ENCODE measurements at places on chromosomes 4 and X. TPM values are rescaled to one million over a fixed set of nuclear protein-coding genes. Genes with fewer than 3 reads are reported as not detected.

The SHOX gene
- total RNA-seq = not detected

GRCh38 chr4:174427571-174428140 is 94.6 kb downstream of the HPGD start:
- DNase-seq = no peak

GRCh38 chr4:106096454-106096853 is 201.2 kb downstream of the NPNT start:
- DNase-seq = no peak

DNA sequence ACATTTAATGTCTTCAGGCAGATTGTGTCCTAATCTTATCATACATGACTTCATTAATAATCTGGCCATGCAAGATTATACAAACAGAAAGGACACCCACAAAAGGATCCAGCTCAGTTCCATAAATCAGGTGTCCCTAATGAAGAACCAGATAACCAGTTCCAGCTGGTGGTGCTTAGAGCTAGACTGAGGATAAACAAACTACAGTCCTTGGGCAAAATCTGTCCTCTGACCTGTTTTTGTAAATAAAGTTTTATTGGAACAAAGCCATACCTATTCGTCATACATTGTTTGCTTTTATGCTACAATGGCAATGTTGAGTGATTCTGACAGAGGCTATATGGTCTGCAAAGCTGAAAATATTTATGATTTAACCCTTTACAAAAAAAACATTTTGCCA is 199.5 kb downstream of the MID1IP1 start:
- DNase-seq = peak; percentile 66

GRCh38 chr4:24655326-24655725 is 71.0 kb upstream of the DHX15 start:
- DNase-seq = no peak

- peak; percentile 97 for DNase-seq
These were observed 31.0 kb upstream of the PDE5A start for GRCh38 chr4:119659576-119659975.

The FAT4 gene
- total RNA-seq = 44.9 TPM

The EMCN gene
- total RNA-seq = not detected

The PPP2R2C gene
- not detected for total RNA-seq

DNA sequence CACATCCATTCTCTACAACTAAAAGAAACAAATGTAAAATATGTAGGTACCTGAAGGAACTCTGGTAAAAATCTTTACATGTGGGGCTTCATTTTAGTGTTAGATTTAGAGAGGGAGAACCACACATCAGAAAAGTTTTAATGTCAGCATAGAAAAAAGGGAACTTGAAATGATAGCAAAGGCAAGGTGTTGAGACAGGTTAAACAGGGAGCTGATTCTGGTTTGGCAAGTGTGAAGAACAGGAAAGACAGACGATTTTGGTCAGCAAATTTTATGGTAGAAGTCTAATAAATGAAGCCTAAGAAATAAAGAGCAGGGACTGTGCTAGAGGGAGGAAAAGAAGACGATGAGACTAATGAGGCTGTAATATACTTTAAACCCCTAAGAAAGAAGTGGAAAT is 67.6 kb upstream of the COX18 start:
- no peak for DNase-seq

GRCh38 chr4:112509243-112510141 is 6.5 kb downstream of the NEUROG2 start:
- no peak for DNase-seq

The TLL1 gene
- 19.0 TPM for total RNA-seq

DNA sequence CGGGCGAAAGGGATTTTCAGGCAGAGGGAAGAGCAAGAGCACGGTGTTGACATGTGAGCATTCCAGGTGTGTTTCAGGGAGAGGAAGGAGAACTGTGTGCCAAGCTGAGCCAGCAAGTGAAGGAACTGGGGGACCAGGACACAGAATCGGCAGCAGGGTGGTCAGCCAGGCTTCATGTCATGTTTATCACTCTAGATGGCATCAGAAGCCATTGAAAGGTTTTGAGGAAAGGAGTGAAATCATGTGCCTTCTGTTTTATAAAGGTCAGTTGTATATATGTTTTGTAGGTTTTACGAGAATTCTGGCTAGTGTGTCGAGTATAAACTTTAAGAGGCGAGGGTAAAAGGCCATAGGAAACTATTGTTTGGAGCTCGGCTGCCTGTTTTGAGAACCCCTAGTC is 682.3 kb downstream of the TRIML1 start:
- peak; percentile 35 for DNase-seq

DNA sequence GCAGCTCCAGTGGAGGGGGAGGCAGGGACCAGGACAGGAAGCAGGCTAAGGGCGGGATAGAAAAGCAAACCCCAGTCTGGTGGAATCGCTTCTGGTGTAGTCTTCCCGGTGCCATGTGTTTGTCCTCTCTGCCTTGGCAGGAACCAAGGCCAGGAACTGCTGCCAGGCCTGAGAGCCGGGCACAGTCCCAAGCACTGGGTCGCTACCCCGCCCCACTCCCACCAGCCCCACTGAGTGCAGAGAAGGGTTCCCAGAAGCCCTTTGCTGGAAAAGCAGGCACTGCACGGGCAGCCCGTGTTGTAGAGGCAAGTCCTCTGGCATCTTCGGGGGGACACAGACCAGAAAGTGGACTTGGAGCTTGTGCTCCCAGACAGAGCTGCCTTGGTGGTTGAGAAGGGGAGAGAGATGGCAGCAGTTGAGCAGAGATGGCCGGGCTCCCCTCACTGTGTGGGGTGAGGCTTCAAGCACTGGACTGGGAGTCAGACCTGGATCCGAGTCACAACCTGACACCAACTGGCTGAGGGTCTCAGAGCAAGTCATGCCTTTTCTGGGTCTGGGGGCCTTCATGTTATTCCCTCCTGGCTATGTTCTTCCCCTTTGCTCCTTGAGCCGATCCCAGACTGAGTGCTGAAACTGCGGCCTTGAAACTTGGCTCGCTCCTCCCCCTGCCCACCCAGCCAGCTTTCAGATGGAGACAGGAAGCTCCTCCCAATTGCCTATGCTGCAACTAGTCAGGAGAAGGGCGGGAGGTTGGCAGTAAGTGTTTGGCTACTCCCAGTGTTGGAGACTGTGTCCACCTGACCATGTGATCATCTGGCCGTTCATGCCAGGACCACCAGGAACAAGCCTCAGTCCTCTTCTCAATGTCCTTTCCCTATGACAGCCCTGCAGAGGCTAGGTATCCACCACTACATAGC is 59.7 kb upstream of the MTM1 start:
- DNase-seq = peak; percentile 16

DNA sequence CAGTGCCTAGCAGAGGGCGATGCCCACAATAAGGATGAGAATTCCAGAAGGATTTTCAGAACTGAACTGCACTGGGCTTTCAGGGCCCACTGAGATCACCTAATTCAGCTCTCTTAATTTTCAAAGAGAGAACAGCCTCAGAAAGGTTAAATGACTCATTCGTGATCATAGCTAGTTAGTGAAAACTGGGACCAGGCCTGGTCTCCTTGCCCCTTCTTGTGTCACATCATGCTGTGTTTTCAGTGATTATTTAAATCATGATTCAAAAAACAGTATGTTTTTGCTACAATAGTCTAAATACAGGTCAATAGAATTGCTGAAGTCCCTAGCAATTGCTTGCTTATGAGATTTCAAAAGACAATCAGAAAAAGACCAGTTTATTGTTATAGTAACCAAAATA is 136.4 kb upstream of the PLAC1 start:
- DNase-seq = no peak

GRCh38 chr4:81021981-81022380 is 8.5 kb upstream of the BMP3 start:
- no peak for DNase-seq
